ENCODE measurements at places on chromosomes 3 and 15.

DNA sequence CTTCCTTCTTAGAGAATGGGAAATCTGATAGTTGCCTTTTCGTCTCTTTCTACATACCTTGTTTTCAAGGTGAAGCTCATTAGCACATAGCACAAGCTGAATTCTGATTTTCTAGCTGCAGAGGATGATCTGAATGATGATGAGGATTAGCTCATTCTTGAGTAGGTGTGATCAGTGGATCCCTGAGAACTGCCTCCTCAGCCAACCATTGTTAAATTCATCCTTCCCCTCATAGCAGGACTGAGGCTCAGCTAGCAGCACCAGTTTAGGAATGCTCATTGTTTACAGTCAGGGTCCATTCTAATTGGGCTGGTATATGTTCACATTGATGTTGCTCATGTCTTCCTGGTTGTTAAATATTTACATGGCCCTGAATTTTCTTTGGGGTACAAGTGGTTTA lies 299.9 kb upstream of the MME start:
- peak; percentile 7 for DNase-seq

DNA sequence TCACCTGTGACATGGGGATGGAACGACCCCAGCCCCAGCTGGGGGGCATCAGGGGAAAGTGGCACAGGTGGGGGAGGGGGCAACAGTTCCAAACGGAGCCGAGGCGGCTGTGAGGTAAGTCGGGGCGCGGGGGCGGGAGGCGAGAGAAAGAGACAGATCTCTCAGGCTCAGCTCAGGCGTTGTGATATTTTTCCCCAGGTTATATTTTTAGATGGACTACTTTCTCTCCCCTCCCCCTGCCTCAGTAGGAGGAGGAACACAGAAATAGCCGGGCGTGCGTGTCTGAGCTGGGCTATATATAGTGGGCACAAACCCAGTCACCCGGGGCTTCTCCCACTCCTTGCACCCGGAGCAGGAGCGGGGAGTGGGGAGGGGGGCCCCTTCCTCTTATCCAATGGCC lies 91.0 kb upstream of the LINGO1 start:
- no peak for DNase-seq

DNA sequence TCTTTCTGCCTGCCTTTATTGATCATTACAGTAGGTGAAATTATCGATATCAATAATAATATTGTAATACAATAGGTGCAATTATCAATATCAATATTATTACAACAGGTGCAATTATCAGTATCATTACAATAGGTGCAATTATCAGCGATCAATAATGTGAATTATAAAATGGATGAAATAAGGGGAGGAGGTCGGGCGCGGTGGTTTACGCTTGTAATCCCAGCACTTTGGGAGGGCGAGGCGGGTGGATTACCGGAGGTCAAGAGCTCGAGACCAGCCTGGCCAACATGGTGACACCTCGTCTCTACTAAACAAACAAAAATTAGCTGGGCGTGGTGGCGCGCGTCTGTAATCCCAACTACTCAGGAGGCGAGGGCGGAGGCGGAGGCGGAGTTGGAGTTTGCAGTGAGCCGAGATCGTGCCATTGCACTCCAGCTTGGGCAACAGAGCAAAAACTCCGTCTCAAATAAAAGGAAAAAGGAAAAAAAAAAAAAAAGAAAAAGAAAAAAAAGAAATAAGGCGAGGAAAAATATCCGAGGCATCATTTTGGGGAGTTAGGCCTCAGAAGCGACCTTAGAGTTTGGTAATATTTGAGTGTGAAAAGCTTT lies 611 bp upstream of the BNIP2 start:
- DNase-seq: peak; percentile 78

GRCh38 chr3:194816748-194817591 lies 131.3 kb downstream of the FAM43A start:
- DNase-seq: no peak

- DNase-seq: peak; percentile 40
Observed at GRCh38 chr3:72487946-72488737, 360.1 kb downstream of the SHQ1 start.

DNA sequence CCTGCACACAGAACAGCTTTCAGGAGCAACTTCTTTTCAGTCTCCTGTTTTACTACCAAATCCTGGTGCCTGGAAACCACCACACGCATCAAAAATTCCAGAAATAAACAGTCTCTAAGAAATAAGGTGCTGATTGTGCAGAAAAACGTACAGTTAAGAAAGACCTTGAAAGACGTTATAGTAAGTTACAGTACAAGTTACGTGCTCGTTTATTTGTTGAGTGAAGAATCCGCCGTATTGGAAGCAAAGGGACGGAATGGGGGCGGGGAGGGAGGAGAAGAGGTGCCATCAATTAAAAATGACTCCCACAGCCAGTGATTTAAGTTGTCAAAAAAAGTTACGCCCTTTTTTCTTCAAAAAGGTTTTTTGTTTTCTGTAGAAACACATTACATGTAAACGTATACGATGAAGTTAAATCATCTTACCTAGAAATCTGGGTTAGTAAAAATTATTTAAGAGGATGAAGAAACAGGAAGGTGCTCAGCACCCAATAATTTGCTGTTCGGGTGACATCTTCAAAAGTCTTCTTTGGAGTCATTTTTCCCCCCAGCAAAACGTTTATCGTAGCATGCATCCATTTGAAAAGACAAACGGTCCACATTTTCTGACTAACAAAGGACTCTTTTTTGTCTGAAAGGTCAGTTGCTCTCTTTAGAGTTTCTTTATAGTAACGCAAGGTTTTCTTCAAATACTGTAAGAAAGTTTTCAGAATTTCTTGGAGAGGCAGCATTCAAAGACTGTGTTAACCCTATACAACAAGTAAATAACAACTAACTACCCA lies 782 bp upstream of the UACA start:
- DNase-seq: peak; percentile 49

GRCh38 chr3:110754212-110754916 lies 317.3 kb upstream of the NECTIN3 start:
- no peak for DNase-seq

DNA sequence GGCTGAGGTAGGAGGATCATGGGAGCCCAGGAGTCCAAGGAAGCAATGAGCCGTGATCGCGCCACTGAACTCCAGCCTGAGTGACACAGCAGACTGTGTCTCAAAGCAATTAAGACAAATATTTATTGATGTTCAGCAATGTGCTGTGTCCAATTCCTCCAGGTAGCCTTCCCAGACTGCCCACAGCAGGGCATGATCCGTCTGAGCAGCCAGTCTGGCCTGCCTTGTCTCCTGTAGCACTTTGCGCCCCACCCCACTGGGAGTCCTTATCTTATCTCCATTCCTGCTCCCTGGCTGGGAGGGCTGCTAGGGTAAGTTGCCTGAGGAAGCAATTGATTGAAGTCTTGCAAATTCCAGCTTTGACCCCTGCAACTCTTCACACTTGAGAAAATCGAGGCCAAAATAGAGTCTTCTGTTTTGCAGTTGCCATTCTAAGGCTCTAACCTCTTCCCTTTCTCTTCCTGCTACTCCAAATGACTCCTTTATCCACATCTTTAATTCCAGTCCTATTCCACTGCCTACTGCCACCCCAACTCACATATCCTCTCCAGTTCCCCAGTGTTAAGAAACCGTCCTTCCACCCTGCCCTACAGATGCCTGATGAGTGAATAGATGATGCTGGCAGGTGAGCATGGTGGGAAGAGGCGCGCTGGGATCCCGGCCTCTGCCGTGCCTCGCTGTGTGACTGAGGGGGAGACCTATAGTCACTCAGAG lies 26.9 kb upstream of the LCTL start:
- no peak for DNase-seq

DNA sequence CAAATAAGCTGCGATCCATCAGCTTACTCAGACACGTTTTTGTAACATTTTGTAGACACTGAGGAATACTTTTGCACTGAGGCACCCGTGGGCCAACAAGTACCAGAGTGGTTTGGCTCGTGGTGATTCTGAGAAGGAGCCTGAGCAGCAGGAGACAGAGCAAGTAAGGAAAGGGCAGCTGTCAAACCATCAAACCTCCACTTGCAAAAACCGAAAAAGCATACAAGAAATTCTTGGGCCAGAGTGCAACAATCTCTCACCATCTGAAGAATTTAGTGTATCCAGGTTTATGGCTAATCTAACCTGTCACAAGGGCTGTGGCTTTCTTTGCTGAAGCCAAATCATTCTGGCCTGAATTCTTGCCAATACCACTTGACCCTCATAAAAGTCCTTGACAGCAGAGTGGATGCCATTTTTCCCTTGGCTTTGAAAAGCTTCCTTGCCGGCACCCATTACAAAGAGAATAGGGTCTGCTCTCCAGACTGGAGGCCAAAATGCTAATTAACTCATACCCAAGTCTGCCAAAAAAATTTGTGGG lies 56.7 kb downstream of the MYO1E start:
- no peak for DNase-seq

DNA sequence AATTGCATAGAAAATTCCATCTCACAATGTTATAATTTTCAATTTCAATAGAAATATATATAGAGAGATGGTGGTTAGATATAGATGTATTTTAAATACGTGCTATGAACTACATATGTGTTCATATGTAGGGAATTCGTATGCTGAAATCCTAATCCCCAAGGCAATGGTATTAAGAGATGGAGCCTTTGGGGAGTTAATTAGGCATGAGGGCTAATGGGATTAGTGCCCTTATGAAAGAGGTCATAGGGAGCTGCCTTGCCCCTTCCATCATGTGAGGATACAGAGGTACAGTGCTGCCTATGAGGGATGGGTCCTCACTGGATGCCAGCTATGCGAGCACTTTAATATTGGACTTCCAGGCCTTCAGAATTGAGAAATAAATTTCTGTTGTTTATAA lies 79.6 kb upstream of the CCDC54 start:
- DNase-seq: no peak

GRCh38 chr3:153714588-153715290 lies 406.5 kb upstream of the ARHGEF26 start:
- DNase-seq: no peak

DNA sequence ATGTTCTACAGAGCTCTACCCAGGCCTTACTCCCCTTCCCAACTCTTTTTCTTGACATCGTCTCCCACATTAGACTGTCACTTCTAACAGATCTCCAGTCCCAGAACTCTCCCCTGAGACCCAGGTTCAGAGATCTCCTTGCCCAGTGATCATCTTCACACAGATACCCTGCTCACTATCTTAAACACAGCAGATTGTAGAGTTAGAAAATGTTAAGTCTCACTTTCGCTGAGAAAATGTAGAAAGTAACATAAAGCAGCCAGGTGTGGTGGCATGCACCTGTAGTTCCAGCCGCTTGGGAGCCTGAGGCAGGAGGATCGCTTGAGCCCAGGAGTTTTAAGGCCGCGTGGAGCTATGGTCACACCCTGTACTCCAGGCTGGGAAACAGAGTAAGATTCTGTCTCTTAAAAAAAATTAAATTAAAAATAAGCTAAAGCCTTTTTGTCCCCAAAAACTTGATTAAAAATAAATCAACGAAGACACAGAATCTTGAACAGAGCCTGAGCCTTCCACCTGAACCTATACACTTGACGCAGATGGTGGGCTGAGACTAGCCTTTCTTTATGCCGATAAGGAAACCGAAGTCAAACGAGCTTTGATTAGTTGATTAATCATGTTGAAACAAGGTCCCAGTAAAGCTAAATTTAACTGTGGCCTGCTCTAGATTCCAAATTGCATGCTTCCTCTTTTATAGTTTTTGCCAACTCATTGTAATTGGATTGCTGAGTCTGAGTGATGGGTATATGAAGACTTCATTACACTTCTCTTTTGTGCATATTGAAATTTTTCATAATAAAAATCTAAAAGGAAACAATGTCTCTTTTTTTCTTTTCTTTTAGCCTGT lies 31.3 kb upstream of the BLM start:
- DNase-seq: no peak

All from GM23338 (cell line).